A673 (cell line): ENCODE measurements at places on chromosomes 6 and 20.
A peak's percentile ranks its signal among the peaks of the same experiment; 100 is the strongest.

GRCh38 chr6:43204271-43205105 is 22.5 kb downstream of the CUL9 start:
- DNase-seq = no peak

- DNase-seq = no peak
Measured at GRCh38 chr6:47859175-47859574, 77.3 kb downstream of the OPN5 start.

DNA sequence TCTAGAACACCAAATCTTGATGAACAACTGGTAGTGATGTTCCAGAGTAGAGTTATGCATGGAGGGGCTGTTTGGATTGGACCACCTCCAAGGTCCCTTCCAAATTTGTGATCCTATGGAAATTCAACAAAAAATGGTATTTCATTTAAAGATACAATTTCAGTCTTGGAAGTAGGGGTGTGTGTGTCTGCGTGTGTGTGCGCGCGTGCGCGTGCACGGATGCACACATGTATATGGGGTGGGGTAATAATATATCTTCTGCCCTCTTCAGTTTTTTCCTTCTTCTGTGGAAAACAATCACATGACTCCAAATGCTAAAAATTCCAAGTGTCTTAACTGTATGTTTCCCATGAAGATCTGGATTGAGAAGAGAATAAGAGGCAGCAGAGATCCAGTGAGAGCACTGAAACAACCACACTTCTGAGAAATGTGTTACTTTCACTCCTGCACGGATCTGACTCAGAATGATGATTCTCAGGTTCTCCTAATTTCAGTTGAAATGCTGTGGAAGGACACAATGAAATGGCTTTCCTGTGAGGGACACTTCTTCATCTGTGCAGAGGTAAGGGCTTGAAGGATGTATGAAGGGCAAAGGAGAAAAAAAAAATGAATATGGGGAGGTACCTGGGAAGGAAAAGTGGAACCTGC is 10.6 kb upstream of the IL17F start:
- no peak for DNase-seq

- no peak for DNase-seq
Measured at GRCh38 chr20:9220874-9221547, 152.1 kb downstream of the PLCB4 start.

DNA sequence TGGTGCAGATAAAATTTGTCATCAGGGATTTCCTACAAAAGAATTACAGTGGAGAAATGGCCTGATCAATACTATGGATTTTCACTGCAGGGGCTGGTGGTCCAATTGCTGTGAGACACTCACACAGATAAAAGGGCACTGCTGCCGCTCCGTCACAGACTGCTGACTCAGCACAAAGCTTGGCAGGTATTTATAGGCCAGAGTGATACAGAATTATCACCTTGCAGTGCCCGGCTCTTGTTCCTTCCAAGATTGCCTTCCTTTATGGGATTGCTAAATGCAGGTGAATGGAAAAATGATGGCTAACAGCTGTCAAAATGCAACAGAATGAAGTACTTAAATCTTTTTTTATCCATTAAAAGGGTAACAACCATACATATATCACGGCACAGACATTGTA is 247.8 kb upstream of the ZFP64 start:
- no peak for DNase-seq

DNA sequence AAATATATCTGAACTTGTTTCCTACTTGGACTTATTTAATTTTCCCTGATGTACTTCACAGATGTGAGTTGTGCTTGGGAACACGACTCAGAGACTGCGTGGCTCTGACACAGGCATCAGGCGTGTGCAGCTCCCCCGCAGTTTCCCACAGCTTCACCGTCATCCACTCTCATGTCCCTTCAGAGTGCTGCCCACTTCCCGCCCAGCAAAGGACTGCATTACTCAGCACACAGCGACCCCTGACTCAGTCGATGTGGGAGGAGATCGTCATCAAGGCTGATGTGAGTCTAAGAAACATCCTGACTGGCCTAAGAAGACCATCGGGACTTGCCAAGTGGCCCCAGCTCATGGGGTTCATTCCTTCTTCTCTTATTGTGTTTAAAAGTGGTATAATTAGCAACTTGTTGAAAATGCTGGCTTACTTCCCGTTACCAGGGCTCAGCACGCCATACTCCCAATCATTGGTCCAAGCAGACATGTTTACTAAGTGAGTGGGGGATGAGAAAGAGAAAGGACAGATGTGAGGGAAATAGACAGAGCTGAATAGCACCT is 539.4 kb upstream of the JARID2 start:
- DNase-seq = no peak

DNA sequence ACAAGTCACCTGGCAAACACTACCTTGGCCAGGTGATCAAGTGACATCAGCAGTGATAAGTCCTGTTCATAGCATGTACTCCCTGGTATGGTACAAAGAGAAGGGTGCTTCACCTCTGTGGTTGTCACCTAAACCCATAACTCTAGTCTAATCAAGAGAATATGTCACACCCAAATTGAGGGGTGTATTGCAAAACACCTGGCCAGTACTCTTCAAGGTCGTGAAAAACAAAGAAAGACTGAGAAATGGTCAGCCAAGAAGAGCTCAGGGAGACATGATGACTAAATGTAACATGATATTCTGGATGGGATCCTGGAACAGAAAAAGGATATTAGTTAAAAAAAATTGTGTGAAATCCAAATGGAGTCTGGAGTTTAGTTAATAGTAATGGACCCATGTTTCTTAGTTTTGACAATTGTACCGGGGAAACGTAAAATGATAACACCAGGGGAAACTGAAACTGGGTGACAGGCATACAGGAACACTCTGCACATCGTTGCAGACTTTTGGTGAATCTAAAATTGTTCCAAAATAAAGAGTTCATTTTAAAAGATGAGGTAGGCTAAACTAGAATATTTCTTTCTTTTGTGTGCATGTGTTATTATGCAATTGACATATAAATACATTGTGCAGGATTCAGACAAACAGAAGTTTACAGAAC is 262.0 kb downstream of the CDC5L start:
- no peak for DNase-seq

DNA sequence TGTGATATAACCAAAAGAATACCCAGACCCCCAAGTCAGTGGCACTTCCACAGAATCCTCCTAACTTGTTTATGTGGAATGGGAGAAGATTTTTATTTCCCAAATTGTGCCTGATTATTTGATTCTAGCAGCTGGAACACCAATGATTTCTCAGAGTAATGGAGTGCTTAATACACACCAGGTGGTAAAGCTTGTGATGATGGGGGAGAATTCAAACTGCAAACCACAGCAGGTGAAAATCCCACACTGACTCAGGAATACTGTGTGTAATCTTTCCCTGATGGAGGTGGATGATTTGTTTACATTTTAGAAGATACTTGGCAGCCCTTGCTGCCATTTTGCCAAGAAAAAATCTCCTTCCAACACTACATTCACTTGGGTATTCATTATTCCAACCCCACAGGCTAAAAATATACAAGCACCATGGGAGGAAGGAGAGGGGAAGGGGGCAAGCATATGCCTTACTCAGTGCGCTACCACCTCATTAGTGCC is 212.7 kb upstream of the PLN start:
- no peak for DNase-seq

- no peak for DNase-seq
Measured at GRCh38 chr6:5303682-5304081, 42.4 kb downstream of the FARS2 start.

DNA sequence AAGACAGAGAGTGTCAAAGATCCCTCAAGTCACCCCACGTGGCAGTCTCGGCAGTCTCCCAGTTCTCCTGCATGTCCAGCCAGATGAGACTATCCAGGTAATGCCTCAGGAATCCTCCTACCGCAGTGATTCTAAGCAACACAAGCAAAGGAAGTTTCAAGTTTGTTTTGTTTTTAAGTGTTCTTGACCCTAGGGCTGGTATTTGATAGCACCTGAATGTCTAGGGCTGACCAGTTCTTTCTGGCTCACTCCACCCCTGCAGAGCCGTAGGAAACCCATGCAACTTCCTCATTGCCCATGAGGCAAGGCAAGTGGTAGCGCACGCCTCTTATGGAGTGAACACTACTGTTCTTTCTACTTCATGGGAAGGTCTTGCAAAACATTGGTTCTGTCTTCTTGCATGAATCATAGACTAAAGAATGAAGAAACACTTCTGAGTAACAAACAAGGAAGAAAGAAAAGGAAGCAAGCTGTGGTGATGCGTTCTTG is 24.8 kb upstream of the FOXQ1 start:
- DNase-seq = no peak

GRCh38 chr6:13484138-13484708 is 3.2 kb downstream of the GFOD1 start:
- no peak for DNase-seq

- DNase-seq = no peak
Measured at GRCh38 chr6:134967711-134968110, 17.8 kb upstream of the ALDH8A1 start.

GRCh38 chr6:88494401-88495140 is 328.4 kb upstream of the CNR1 start:
- no peak for DNase-seq

GRCh38 chr6:62746968-62747367 is 460.9 kb upstream of the KHDRBS2 start:
- DNase-seq = no peak

DNA sequence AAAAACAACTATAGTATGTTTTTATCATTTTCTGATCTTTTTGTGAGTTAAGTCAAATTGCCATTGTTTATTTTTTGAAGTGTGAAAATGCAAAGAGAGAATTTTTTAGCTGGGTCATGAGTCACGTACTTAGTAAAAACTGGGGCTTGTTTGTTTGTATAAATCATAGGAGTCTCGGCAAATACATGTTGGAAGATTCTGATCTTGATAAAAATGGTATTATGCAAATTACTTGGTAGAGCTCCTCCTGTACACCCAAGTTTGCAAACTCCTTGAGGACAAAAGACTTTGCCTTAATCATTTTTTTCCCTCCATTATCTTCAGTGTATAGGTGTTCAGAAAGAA is 25.8 kb downstream of the TBPL1 start:
- DNase-seq = no peak

DNA sequence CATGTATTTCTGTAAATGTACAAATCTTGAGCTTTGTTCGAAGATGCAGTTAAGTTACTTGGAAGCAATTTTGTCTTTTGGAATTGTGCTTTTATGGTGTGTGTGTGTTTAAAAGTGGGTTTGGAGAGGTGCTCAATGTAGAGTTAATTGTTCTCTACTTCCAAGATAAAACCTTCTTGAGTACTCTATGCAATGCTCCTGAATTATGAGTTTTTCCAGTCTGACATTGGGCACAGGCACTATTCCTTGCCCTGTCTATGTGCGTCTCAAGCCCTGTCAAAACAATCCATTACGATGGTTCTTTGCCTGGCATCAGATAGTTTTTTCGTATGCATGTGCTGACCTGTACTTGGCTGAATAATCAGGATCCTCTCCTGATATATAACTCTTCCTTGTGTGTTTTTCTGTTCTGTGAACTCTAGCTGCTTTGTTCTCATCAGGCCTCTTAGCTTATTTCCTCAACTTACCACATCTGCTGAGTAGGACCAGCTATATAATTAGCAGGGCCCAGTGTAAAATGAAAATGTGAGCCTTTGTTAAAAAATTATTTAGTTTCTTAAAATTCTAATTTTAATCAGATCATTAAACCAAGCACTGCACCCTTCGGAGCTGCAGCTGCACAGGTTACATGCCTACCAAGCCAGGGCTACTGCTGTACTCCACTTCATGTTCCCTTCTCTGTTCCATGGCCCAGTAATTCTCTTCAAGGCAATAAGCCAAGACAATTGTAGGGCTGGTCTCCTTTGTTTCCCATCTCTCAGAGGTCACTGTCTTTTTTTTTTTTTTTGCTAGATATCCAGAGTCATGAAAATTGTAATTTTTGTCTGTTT is 160.1 kb downstream of the ZFAND3 start:
- DNase-seq = no peak

GRCh38 chr6:56021943-56022342 is 146.6 kb upstream of the BMP5 start:
- peak; percentile 81 for DNase-seq

- no peak for DNase-seq
Measured at GRCh38 chr6:168534265-168534664, 93.3 kb downstream of the SMOC2 start.

DNA sequence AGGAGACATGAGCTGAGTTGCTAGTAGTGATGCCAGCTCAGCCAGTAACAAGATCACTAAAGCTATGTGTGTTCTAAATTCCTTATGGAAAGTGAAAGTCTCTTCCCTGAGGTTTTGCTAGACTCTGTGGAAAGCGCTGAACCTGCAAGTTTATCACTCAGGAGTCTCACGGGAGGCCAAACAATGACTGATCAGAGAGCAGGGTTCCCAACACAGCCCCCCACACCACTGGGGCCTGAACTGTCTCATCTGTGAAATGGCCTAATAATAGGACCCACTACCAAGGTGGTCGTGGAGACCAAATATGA is 19.9 kb downstream of the ACSS1 start:
- no peak for DNase-seq

GRCh38 chr20:37520419-37520955 is 563 bp upstream of the NNAT start:
- DNase-seq = no peak

- no peak for DNase-seq
Measured at GRCh38 chr6:56852260-56853010, 102.5 kb upstream of the BEND6 start.

GRCh38 chr20:36726168-36726567 is 19.7 kb downstream of the NDRG3 start:
- no peak for DNase-seq

- peak; percentile 14 for DNase-seq
Measured at GRCh38 chr6:88992741-88993552, 29.5 kb upstream of the RNGTT start.

GRCh38 chr6:68639826-68640490 is 4.9 kb downstream of the ADGRB3 start:
- peak; percentile 86 for DNase-seq

GRCh38 chr6:6851059-6851948 is 256.5 kb upstream of the RREB1 start:
- peak; percentile 71 for DNase-seq

- DNase-seq = peak; percentile 44
Measured at GRCh38 chr6:85797993-85798392, 155.3 kb upstream of the SYNCRIP start.

GRCh38 chr6:19998541-19998940 is 161.4 kb downstream of the ID4 start:
- no peak for DNase-seq

- DNase-seq = no peak
Measured at GRCh38 chr6:109477725-109478124, 5.3 kb downstream of the ZBTB24 start.

GRCh38 chr6:7939864-7940228 is 29.3 kb upstream of the TXNDC5 start:
- no peak for DNase-seq
